Activated gamma-delta T cell (primary cell): ENCODE measurements at places on chromosomes 7 and 10.

DNA sequence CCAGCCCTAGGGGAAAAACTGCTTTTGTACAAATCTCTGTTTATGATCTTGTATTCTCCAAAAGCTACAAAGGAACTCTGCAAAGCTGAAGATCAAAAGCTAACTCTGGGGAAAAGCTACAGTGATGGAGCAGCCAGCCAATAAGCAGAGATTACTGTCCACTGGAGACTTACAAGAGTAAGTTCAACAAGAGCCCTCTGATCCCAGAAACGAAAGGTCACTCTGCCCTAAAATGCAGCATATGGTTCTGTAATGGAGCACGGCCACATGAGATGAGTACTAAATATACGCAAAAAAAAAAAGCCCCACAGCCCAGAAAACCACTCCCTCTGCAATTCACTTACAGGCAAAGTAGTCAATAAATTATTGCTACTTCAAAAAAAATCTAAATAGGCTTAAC is 60.1 kb downstream of the ERCC6 start:
- DNase-seq = no peak

- DNase-seq = no peak
Observed at GRCh38 chr10:2895594-2896196, 171.7 kb upstream of the PFKP start.

DNA sequence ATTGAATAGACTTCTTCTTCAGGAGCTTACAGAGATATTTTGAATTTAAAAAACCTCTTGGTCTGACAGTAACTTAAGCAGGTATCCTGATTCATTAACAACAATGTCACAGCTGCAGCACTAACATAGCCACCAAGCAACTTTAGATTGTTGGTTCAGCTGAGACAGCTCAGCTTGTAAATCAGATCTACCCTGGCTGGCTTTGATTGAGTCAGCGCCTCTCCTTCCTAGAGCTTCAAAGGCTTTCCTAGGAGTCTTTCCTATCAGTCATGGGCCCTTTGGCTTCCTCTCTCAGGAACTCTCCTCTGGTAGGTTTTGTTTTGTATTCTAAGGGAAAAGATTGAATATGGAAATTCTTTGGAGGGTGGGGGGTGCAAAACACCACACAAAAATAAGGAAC is 70.7 kb upstream of the STEAP4 start:
- no peak for DNase-seq

GRCh38 chr7:117704063-117704462 is 169.2 kb downstream of the CTTNBP2 start:
- DNase-seq = no peak

DNA sequence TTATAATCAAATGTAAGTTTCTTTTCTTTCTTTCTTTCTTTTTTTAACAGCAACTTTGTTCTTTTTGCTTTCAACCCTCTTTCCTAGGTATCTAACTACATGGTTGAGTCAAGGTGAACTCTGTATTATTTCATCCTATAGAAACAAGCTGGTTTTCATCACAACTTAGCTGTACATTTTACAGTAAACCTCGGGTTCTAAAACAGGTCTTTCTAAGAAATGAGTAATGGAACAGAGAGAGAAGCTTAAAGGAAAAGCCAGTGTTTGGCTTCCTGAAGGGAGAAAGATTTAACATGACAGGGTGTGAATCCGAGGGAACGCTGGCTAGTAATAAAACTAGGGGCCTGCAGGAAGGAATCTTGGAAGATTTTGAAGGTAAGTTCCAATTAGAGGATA is 143.4 kb upstream of the ITGB1 start:
- no peak for DNase-seq

GRCh38 chr7:158374146-158374545 is 213.5 kb downstream of the PTPRN2 start:
- DNase-seq = no peak

DNA sequence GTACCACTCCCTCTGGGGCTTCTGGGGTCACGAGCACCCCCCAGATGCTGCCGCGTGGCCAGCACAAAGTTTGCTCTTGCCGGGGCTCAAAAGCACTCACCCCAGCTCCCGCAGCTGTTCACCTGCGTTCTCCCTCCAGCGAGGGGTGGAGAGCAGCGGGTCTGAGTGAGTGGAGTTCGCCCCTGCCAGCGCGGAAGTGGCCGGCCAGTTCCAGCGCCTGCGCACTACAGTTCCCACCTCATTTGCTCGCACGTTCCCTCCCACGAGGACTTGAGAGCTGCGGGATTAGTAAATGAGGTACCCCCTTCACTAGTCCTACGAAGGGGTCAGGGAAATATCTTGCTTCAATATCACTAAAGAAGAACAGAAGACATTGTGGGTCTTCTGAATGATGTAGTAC is 24.3 kb upstream of the LRRC72 start:
- DNase-seq = no peak

DNA sequence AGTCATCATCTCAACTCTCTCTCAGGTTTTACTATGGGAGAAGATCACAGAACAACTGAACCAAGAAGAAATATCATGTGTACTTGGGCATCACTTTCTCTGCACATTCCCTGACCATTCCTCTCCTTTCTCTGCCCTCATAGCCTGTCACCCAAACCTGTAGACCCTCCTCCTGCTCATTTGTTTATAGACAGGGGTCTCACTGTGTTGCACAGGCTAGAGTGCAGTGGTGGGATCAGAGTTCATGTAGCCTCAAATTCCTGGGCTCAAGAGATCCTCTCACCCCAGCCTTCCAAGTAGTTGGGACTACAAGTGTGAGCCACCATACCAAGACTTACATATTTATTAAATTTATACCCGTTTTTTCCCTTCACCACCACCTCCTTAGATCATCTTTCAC is 260.8 kb upstream of the SLC26A5 start:
- no peak for DNase-seq

DNA sequence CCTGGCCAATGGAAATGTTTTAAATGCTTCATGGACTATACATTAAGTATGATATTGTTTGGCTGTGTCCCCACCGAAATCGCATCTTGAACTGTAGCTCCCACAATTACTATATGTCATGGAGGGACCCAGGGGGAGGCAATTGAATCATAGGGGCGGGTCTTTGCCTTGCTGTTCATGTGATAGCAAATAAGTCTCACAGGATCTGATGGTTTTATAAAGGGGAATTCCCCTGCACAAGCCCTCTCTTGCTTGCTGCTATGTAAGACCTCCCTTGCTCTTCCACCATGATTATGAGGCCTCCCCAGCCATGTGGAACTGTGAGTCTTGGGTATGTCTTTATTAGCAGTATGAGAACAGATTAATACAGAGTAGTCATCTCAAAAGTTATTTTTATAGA is 32.4 kb upstream of the GRB10 start:
- no peak for DNase-seq
